ENCODE measurements at places on chromosomes 7 and 10.

GRCh38 chr10:71971769-71972555 is 7.8 kb downstream of the CHST3 start:
- DNase-seq: no peak

DNA sequence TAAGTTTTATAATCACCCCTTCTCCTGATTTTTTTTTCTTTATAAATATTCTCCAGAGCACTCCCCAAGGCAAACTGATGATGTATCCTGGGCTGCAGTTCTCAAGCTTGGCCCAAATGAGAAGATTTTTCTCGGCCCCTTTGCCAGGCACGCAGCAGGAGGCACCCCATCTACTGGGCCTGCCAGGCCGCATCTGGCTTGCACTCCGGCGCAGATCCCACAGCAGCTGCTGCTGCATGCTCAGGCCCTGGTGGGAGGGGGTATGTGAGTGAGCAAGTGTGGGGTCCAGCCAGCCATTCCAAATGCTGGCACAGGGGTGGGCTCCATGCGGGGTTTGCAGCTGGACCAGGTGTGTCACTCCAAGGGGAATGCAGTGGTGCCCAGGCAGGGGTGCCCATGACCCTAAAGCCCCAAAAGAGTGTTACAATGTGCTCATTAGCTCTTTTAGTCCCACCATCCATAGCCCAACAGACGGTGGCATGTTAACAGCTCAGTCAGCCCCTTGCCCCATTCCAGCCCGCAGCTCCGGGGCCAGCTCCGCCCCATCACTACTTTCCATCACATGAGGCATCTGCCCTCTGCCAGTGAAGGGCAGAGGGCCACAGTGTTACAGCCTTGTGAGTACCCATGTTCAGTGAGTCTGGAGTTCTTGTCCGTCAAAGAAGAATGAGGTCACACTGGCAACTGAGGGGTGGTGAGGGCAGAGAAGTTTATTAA is 25.9 kb downstream of the OAT start:
- DNase-seq: no peak

DNA sequence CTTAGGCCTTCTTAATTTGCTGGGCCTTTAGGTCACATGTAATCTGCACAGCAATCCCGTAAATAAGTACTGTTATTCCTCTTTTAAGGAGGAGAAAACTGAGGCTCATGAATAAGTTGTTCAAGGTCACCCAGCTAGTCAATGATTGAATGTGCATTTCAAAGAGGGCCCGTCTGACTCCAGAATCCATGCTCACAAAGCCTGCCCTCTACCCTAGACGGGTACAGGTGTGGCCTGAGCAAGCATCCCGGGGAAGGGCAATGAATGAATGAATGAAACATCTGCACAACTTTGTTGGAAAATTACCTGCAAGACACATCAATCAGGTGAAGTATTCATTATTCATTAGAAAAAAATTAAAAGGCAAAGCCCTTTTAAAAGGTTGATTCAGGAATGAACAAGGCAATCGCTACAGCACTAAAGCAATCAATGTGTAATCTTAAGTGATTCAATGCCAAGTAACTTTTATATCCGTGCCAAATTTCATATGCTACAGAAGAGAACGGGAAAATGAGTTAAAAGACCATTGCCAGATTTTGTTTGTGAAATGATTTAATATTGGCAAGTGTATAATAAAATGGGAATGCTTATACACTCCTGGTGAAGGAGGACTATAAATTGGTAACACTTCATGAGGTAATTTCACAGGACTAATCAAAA is 61.1 kb downstream of the TLL2 start:
- no peak for DNase-seq

DNA sequence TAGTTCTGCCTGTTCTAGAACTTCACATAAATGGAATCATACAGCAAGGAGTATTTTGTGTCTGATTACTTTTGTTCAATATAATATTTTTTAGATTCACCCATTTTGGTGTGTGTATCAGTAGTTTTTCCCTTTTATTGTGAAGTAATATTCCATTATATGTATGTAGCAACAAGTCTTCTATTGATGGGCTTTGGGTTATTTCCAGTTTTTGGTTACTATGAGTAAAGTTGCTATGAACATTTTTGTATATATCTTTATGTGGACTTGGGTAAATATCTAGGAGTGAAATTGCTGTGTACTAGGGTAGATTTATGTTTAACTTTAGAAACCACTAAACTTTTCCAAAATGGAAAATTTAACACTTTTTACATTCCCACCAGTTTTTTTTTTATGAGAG is 35.7 kb downstream of the ADK start:
- no peak for DNase-seq

- no peak for DNase-seq
Observed at GRCh38 chr7:27303026-27303425, 60.4 kb downstream of the EVX1 start.

- no peak for DNase-seq
Observed at GRCh38 chr10:62978482-62978881, 154.6 kb upstream of the NRBF2 start.

- DNase-seq: no peak
Observed at GRCh38 chr10:89613582-89613981, 31.5 kb downstream of the PANK1 start.

DNA sequence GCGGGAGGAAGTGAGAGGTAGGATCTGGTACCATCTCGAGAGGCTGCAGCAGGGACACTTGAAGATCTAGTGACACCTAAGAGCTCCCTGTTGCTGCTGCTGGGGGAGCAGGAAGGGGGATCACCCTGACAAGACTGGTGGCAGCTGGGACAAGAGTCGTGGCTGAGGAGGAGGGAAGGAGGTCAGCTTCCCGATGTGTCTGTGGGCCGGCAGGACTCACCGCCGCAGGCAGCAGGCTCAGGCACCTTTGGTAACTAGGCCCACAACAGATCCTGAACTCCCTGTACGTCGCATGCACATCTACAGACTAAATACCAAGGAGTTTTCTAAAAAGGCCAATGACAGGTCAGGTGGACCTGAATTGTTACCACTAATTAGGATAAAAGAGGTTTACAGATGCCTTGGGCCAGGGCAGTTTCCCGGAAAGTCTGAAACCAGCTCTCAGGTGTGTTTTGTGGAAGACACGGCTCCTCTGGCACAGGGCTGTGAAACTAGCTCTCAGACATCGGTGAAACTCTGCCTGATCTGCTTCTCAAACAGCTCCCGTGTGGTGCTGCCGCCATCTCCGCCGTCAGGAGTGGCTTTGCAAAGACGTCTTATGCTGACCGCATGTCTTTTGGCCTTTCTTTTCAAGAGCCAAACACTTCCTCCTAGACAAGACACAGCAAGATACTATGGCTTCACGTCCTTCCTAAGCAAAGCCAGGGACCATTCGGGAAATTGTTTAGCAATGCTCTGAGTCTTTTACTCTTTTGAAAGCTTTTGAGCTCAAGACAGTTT is 609.7 kb downstream of the PTPRN2 start:
- DNase-seq: no peak

DNA sequence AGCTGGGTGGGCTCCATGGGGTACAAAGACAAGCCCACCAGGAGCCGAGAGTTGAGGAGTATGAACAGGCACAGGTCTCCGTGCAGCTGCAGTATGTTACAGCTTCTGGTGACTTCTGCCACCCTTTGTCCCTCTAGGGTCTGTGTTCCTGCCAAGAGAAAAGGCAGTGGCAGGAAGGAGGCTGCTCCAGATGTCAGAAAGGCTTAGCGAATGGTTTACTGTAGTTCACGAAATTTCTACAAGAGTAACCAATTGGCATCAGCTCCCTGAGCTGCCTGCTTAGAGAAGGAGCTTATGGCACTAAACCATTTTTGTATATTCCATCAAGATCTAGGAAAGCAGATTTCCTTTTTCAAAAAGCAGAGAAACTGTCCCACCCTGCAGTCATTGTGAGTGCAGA is 48.2 kb upstream of the TMEM72 start:
- DNase-seq: no peak

- DNase-seq: no peak
Observed at GRCh38 chr7:22470981-22471380, 29.0 kb downstream of the STEAP1B start.

GRCh38 chr7:66076462-66077329 is 1.1 kb downstream of the ASL start:
- DNase-seq: no peak

- no peak for DNase-seq
Observed at GRCh38 chr10:121667948-121668313, 69.7 kb upstream of the FGFR2 start.

- DNase-seq: no peak
Observed at GRCh38 chr10:79022565-79023230, 46.1 kb upstream of the ZMIZ1 start.
